ENCODE measurements at places on chromosomes 1 and 21. TPM values are rescaled to one million over a fixed set of nuclear protein-coding genes. Genes with fewer than 3 reads are reported as not detected.
A peak's percentile ranks its signal among the peaks of the same experiment; 100 is the strongest.

DNA sequence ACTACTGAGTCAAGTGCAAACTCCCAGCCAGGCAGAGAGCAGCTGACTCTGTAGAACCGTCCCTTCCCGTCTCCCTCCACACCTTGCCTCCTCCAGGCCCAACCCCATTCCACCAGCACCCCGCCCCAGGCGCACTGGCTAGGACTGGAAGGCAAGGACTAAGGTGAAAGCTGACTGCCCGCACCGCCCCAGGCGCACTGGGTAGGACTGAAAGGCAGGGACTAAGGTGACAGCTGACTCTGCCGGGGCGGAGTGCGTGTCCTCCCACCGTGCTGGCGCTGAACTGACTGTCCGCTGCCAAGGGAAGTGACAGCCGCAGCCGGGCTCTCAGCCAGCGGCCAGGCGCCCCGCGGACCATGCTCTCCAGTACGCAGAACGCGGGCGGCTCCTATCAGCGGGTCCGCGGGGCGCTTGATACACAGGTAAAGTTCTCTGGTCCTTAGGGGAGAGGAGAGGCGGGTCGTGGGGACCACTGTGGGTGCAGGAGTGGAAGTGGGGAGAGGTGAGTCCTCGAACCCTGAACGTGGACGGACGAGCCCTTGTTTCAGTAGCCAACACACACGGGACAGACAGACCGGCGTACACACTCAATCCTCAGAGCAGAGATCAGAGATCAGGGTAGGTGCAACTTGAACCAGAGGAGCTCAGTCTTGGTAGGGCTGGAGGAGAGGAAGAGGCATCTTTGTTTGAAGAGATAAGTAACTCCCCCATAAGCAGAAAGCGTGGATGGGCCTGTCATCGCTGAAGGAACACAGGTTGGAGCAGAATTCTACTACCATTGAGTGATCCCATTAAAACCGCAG lies 58.0 kb downstream of the RBM11 start:
- DNase-seq, result no peak

DNA sequence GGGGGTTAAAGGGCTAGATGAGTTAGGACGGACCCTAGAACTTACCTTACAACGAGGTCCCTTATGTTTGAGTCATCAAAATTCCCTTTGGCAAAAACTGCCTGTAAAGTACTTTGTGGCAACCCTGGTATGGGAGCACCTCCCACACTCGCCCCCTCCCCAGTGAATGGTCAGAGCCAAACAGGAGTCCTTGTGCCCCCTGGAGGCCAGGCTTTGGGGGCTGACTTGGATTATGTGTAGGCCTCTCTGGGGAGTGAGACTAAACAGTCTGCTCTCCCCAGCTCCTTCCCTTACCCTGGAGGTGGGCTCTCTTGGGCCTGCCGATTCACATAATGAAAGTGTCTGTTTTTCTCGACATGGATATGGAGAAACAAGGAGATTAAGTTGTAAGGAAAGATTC lies 81.2 kb downstream of the ADCY10 start:
- DNase-seq, result no peak

GRCh38 chr21:28636752-28637691 lies 355.7 kb downstream of the LTN1 start:
- DNase-seq, result peak; percentile 96

- DNase-seq, result no peak
Observed at GRCh38 chr1:206636671-206637070, 1.3 kb downstream of the DYRK3 start.

DNA sequence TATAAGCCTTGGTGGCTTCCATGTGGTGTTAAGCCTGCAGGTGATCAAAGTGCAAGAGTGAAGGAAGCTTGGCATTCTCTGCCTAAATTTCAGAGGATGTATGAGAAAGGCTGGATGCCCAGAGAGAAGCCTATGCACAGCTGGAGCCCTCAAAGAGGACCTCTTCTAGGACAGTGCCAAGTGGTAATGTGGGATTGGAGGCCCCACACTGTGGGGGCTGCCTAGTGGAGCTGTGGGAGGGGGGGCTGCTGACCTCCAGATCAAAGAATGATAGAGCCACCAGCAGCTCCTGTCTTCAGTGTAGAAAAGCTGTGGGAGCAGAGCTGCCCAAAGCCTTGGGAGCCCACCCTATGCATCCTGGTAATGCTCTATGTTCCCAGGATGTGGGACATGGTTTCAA lies 1512.7 kb upstream of the TPTE start:
- no peak for DNase-seq

DNA sequence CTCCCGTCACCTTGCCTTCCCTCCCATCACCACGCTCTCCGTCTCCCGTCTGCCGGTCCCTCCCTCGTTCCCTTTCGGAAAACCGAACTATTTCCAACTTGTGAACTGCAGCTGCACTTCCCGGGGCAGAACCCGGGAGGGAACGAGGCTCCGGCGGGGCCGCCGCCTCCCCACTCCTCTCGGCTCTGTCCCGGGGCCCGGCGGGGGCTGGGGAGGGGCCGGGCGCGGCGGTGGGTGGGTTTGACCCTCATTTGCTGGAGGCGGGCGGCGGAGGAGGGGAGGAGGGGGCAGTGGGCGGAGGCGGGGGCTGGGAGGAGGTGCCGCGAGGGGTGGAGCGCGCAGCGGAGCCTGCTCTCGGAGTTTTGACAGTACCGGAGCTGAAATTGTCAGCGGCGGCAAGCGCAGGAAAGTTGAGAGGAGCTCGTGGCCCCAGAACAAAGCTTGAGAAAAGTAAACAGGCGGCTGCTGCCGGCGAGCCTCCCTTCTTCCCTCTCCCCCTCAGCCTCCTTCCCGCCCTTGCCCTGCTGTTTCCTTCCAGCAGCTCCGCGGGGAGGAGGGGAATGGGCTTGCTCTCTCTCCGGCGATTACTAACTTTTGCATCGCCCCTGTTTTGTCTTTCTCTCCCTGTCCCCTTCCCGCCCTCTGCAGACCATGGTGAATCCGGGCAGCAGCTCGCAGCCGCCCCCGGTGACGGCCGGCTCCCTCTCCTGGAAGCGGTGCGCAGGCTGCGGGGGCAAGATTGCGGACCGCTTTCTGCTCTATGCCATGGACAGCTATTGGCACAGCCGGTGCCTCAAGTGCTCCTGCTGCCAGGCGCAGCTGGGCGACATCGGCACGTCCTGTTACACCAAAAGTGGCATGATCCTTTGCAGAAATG lies 2.9 kb downstream of the LMO4 start:
- DNase-seq, result peak; percentile 63

- DNase-seq, result no peak
Observed at GRCh38 chr1:219067350-219067712, 106.3 kb upstream of the LYPLAL1 start.

DNA sequence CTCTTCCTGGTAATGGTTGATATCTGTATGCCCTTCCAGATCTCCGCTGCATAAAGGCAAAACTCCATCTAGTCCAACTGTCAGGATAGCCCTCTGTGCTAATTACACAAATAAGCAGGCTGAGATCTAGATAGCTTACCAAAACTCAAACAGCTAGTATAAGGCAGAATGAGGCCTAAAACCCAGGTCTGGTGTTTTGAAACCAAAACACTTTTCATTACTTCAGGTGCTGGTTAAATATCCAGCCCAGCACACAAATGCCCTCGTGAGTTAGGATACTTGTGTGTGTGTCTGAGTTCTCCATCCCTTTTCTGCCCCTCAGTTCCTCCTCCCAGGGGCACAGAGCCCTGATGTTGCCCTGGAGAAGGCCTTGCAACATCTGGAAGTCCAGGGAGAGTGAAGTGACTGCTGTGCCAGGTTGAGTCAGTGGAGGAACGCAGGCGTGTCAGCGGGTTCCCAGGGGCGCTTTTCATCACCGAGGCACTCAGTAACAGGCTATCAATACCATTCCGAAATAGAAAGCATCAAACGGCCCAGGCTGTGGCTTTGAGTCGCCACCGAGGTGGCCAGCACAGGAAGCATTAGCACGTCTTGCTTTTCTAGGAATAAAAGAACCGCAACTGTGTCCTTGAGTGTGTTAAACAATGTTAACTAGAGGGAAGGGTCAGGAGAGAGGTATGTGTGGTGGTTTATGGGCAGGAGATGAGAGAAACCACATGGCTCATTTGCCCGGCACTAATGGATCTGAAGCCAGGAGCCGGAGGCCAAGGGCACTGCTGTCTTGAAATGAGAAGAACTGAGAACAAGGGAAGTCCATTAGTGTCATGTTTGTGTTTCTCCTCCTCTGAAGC lies 90.7 kb upstream of the WLS start:
- peak; percentile 89 for DNase-seq

DNA sequence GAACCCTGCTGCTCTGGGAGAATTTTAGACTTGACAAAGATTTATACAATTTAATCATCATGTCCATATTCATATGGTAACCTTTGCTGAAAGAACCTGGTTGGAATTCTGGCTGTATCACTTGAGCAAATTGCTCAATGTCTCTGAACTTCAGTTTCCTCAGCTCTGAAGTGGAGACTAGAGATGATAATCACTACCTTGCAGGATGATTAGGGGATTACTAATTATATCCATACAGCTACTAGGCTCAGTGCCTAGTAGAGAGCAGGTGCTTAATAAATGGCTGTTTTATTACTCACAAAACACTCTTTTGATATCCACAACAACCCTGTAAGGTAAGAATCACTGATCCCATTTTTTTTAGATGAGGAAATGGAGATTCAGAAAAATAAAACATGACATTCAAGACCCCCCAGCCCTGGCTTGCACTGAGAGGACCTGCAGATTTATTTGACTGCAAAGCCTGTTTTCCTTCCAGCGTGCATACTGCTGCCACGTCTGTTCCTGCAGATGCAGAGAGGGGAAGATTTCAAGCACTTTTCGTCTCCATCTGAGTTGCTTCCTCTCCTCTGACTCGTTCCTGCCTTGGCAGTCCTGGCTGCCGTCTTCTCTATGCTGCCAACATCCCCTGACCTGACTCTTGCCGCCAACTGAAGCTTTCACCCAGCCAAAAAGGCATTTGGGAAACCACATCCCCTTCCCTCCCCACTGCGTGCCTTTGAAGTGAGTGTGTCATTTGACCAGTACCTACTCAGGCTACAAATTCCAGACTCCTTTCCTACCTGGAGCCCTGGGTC lies 203.0 kb downstream of the PLPP3 start:
- peak; percentile 77 for DNase-seq

KPRP gene
- total RNA-seq, result not detected

AVPR1B gene
- total RNA-seq, result not detected

NBPF26 gene
- 20.8 TPM for total RNA-seq

DENND2C gene
- total RNA-seq, result 3.2 TPM

C1orf185 gene
- not detected for total RNA-seq
